Activated naive CD8-positive, alpha-beta T cell treated with anti-CD3 and anti-CD28 coated beads for 36 hours (primary cell): ENCODE measurements at places on chromosomes 13 and 19. TPM values are rescaled to one million over a fixed set of nuclear protein-coding genes. Genes with fewer than 3 reads are reported as not detected.

GRCh38 chr13:106262886-106263285 is 272.6 kb downstream of the EFNB2 start:
- no peak for DNase-seq

DNA sequence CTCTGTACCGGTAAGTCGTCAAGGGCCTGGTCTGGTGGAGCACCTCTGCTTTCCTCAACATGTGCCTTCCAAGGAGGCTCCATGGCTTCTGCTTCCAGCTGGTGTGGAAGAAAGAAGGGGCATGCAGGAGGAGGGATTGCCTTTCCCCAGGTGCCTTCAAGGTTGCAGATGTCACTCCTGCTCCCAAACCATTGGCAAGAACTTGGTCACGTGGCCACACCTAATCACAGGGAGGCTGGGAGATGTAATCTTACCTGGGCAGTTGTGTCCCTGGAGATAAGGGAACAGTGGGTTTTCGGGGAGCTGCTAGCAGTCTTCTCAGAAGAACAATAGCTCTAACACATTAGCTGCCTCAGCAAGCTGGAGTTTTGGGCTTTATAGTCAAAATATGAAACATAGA is 9.7 kb upstream of the GPR18 start:
- DNase-seq, result no peak

DNA sequence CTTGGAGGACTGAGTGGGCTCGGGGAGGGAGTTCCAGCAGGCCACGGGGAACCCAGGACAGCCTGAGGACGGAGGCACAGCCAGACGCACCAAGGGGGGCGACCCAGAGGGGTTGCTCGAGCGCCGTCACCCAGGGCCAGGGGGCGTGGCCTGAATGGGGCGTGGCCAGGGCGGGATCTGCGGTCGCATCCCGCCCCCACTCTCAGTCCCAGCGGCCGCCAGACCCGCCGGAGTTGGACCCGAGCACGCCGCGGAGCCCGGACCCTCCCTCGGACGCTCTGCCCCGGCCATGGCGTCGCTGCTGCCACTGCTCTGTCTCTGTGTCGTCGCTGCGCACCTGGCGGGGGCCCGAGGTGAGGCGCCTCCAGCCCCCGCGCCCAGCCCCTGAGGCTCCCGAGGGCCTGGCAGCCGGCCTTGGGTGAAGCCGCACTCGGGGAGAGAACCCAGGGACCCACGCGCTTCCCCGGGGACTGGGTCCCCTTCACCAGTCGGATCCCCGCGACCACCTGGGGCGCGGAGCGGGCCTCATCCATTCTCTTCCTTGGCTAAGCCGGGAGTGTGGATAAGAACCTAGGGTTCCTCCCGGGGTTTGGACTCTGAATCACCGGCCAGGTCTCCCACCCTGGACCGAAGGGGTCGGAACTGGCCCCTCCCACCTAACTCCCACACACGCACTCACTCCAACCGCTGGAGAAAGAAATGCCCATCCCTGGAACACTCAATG is at the start of gene CILP2:
TSS of gene CILP2 (plus strand) at position 205 of the 724 bp plus-strand sequence. CDS start at position 290, 85 bp downstream.
- peak; percentile 50 for DNase-seq

- peak; percentile 40 for DNase-seq
These were observed 815 bp downstream of the MAP3K10 start for GRCh38 chr19:40191836-40192646.

DNA sequence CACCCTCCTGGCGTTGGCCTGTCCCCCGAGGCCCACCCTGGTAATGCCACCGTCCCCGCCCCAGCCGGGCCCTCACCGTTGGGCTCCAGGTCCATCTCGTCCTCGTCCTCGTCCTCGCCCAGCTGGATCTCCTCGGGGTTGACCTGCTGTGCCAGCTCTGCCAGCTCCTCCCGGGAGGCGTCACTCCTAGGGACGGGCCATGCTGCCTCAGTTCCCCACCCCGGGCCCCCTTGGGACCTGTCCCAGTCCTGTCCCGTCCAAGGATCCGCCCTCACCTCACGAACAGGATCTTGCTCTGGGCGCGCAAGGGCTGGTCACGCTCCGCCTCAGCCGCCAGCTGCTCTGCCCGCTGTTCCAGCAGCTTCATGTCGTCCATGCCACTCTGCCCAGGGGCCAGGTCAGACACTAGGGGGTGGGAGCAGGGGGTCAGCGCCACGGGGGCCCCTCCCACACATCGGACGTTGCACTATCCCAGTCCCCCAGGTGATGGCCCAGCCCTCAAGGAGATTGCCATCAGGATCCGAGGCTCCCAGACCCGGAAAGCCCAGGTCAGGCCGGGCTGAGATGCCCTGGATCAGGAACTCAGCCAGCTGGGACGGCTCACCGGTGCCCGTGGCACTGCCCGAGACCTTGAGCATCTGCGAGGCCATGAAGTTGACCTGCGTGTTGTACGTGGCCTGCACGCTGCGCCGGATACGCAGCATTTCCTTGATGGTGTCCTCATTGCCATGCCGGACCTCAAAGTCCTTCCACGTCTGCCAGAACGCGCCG is 9.5 kb downstream of the XAB2 start:
- no peak for DNase-seq

DNA sequence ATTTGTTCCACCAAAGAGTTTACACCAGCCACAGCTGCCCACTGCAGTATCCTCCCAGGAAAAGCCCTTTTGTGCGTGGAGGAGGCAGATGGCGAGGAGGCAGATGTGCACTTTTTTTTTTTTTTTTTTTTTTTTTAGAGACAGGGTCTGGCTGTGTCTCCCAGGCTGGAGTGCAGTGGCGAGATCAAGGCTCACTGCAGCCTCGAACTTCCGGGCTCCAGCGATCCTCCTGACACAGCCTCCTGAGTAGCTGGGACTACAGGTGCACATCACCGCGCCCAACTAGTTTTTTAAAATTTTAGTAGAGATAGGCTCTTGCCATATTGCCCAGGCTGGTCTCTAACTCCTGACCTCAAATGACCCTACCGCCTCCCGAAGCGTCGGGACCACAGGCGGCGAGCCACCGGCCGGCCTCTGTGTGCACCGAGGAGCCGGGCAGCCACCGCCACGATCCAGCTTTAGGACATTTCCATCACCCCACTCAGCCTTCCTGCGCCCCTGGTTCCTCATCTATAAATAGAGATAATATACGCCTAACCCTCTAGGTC is 563 bp upstream of the PDCD5 start:
- no peak for DNase-seq

DNA sequence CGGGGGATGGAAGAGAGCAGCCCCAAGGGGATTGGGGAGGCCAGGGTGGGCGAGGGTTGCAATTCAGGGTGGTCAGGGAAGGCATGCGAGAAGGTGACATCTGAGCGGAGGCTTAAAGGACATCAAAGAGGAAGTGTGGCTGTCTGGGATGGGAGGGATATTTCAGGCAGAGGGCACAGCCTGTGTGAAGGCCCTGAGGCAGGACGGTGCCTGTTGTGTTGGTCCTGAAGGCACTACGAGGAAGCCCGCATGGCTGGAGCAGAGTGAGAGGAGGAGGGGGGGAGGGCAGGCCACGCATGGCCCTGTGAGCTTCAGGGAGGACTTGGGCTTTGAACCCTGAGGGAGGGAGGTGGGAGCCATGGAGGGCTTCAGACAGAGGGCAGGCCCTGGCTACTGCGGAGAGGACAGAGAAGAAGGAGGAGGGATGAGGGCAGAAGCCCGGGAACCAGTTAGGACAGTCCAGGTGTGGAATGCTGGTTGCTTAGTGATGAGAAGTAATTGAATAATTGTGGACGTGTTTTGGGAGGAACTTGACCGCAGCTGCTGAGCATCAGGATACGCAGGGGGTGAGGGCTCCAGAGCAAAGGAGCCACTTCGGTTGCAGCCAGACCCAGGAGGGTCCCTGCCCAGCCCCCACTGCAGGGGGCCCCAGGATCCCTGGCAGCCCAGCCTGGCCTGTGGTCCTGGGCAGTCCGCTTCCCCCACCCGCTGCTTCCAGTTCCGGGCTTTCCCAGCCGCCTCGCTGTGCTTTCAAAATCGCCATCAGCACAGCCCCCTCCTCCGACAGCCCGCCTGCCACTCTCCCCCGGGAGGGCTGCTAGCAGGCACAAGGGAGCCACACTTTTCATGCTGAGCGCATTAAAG is 6.2 kb downstream of the TLE6 start:
- DNase-seq, result no peak

GRCh38 chr19:38977445-38978325 is 2.1 kb upstream of the FBXO17 start:
- peak; percentile 48 for DNase-seq

DNA sequence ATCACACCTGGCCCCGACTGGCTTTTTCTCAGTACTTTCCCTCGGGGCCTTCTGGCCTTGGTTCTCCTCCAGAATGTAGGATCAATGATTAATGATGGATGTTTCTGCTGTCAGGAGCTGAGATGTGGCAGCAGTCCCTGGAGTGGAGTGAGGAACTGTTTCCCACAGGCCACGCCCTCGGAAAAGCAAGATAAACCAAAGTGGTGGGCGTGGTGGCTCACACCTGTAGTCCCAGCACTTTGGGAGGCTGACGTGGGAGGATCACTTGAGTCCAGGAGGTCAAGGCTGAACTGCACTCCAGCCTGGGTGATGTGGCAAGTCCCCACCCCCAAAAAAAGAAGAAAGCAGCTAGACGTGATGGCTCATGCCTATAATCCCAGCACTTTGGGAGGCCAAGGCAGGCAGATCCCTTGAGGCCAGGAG is 7.1 kb upstream of the SHFL start:
- DNase-seq, result no peak

DNA sequence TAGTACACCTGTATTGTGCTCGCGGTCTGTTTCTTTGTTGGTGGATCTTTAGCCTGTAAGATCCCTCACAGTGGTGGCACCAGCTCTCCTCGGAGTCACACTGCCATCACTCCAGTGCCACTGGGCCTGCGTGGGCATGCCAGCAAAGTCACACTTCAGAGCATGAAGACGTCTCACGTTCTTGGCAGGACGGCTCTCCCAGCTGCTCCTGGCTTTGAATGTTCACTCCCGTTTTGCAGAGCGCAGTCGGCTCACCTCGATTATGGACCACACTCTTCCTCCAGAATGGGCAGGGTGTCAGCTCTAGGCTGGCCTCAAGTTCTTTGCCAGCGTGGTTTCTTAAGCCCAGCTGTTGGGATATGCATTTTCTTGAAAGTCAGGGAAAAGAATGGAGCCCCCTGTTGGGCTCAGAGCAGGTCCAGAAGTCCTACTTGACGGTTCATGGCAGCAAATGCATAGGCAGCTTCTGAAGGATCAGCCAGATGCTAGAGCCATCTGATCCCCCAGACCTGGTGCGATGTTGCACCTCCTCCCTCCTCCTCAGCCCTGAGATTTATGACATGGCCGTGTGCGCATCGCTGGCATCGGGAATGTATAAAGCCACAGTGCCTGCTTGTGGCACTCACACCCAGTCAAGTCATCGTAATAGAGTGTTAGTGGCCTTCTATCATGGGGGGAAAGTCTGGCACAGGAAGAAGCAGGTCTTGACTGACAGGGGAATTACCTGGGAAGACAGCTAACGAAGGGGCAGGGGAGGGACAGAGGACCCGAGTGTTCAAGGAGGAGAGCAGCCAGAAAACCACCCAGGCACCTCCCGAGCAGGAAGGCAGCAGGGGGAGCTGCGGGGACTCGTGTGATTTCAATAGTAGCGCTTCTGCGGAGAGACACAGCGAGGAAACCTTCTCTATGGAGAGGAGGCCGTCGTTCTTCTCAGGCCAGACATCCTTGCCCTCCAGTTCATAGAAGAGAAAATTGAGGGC is 40.2 kb upstream of the NPAS1 start:
- DNase-seq, result no peak

GRCh38 chr13:24022568-24022967 is 125.3 kb upstream of the C1QTNF9B start:
- no peak for DNase-seq

- DNase-seq, result no peak
These were observed 3.0 kb downstream of the ZMYM2 start for GRCh38 chr13:19961489-19961888.

GRCh38 chr13:46595136-46595884 is 42.3 kb downstream of the LRCH1 start:
- no peak for DNase-seq

- no peak for DNase-seq
These were observed 1000.6 kb downstream of the OLFM4 start for GRCh38 chr13:54029226-54029625.

- DNase-seq, result peak; percentile 40
These were observed 579.5 kb downstream of the UQCRFS1 start for GRCh38 chr19:28633319-28634018.

- peak; percentile 50 for DNase-seq
These were observed 1.3 kb downstream of the ZNF616 start for GRCh38 chr19:52138278-52138982.

- DNase-seq, result no peak
These were observed 113.8 kb downstream of the IRS2 start for GRCh38 chr13:109672545-109672944.

DNA sequence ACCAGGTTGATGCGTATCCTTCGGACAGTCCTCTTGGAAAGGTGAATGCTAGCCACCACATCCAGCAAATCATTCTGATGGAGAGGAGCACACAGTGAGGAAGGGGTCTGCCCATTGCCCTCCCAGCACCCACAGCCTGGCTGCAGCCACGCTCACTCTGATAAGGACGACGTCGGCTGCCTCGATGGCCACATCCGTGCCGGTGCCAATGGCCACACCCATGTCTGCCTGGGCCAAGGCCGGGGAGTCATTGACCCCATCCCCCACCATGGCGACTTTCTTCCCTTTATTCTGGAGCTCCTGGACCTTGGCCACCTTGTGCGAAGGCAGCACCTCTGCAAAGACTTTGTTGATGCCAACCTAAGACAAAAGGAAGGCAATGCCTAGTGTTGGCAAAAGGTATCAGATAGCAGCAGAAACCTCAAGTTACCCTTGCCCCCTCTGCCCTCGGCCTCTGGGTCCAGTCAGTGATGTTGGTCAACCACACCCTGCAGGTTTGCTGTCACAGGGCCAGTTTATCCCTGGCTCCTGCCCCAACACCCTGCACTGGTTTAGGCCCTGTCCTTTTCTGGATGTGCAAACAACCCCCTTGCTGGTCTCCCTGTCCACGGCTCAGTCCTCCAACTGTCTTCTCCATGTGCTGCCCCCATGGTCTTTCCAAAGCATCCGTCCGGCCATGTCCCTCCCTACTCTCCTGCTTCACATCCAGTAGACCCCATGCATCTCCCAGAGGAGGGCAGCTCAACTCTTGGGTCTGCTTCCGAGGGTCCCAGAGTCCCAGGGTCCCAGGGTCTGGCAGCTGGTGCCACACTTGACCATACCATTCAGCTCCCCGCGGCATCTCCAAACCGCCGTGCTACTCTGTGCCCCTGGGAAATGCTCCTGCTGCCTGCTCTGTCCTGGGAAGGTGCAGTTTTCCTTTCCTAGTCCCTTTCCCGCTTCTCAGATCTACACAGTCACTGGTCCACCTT is 73.6 kb downstream of the ATP7B start:
- no peak for DNase-seq

BRCA2 gene
- 29.9 TPM for total RNA-seq

ERICH4 gene
- total RNA-seq, result not detected

CDX2 gene
- total RNA-seq, result not detected

NLRP4 gene
- not detected for total RNA-seq

FBXO17 gene
- not detected for total RNA-seq

LGALS4 gene
- total RNA-seq, result 0.56 TPM

IGFL2 gene
- not detected for total RNA-seq

C2CD4C gene
- total RNA-seq, result 0.12 TPM
